Cortex of kidney (tissue), 1 donor: ENCODE measurements at places on chromosomes 1 and 21.

GRCh38 chr21:26909972-26910371 is 56.9 kb downstream of the ADAMTS5 start:
- DNase-seq = no peak

GRCh38 chr1:203454986-203455471 is 20.6 kb upstream of the PRELP start:
- no peak for DNase-seq

DNA sequence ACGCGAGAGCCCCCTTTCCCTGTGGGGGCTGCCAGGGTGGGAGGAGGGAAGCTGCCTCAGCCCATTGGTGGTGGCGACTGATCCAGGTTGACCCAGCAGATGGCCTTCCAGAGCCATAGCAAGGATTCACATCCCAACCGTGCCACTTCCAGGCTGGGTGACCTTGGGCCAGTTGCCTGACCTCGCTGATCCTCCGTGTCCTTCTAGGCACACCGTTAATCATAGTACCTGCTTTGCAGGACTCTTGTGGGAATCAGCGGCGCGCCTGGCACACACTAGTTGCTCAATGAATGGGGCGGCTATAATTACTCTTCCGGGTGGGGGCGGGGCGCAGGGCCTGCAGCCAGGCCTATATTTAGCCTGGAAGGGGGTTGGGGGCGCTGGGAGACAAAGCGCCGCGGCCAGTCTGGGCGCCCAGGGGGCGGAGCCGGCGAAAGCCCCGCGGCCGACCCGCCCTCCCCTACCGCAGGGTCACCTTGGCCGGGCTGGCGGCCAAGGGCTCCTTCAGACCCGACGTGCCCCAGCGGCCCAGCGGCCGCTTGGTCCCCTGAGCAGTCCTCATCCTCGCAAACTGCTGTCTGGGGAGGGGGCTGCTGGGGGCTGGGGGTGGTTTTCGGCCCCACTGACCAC is 5.1 kb downstream of the HSPB7 start:
- no peak for DNase-seq

- DNase-seq = no peak
These were observed 87.9 kb downstream of the RIPK4 start for GRCh38 chr21:41678924-41679318.

GRCh38 chr1:183592733-183593132 is 2.5 kb upstream of the NCF2 start:
- DNase-seq = no peak
